ENCODE measurements at places on chromosomes 1 and 21. TPM values are rescaled to one million over a fixed set of nuclear protein-coding genes. Genes with fewer than 3 reads are reported as not detected.

TBX15 gene
- 5.9 TPM for total RNA-seq

TENT5C gene
- total RNA-seq = 10.2 TPM

KRTAP10-8 gene
- total RNA-seq = not detected

TSSK3 gene
- total RNA-seq = 3.9 TPM

ZNF593OS gene
- not detected for total RNA-seq

SF3B4 gene
- total RNA-seq = 7.4 TPM

BACE2 gene
- 26.9 TPM for total RNA-seq

EXOSC10 gene
- total RNA-seq = 77.7 TPM
